Activated CD8-positive, alpha-beta T cell treated with anti-CD3 and anti-CD28 coated beads for 36 hours (primary cell): ENCODE measurements at places on chromosomes 6 and 20. TPM values are rescaled to one million over a fixed set of nuclear protein-coding genes. Genes with fewer than 3 reads are reported as not detected.
A peak's percentile ranks its signal among the peaks of the same experiment; 100 is the strongest.

GRCh38 chr6:101011186-101011585, 130.1 kb upstream of the ASCC3 start:
- no peaks in the 10 kb centered on the region for H3K36me3 ChIP-seq
- no peak overlapping the region for H3K4me3 ChIP-seq
- peak; percentile 3 for DNase-seq
- H3K27me3 ChIP-seq: no peaks in the 10 kb centered on the region
- peaks cover 23% of the 10 kb centered on the region for H3K4me1 ChIP-seq

GRCh38 chr6:136740050-136740974, 52.0 kb downstream of the MAP3K5 start:
- peaks cover 14% of the 10 kb centered on the region for H3K4me1 ChIP-seq
- no peak overlapping the region for H3K27ac ChIP-seq
- H3K4me3 ChIP-seq: no peak overlapping the region

GRCh38 chr6:1392813-1393640, 3.7 kb downstream of the FOXF2 start:
- no peak overlapping the region for H3K4me3 ChIP-seq
- peaks cover 70% of the 10 kb centered on the region for H3K27me3 ChIP-seq
- DNase-seq: no peak

GRCh38 chr6:108711826-108712225, 136.4 kb upstream of the ARMC2 start:
- H3K36me3 ChIP-seq: no peaks in the 10 kb centered on the region
- H3K27ac ChIP-seq: no peak overlapping the region
- peaks cover 6% of the 10 kb centered on the region for H3K4me1 ChIP-seq
- no peak for DNase-seq
- no peaks in the 10 kb centered on the region for H3K27me3 ChIP-seq

DNA sequence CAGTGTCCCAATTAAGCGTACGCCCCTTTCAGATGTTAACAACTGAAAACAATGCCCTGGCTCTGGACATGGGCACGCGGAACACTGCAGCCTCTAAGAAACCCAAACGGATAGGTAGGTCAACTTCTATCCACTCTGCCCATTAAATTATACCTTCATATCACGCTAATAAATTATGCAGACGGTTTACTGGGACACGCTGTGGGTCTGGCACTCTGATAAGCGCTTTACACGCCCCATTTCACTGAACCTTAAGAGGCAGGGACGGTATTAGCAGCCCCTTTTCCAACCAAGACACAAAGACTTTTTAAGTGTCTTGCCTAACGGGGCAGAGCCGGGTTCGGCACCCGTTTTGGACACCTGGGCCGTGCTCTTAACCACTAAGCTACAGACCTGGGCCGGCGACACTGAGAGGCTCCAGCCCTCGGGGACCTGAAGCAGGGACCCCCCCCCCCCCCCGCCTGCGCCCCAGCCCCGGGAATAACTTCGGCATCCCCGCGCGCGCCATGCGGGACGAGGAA, 744 bp downstream of the STAU1 start:
- peaks cover 16% of the 10 kb centered on the region for H3K36me3 ChIP-seq
- peak; percentile 47 for DNase-seq
- H3K27ac ChIP-seq: peak overlapping the region; percentile 95
- H3K4me3 ChIP-seq: peak overlapping the region; percentile 89
- H3K4me1 ChIP-seq: peaks cover 39% of the 10 kb centered on the region

GRCh38 chr6:112215488-112216284, 38.7 kb downstream of the LAMA4 start:
- H3K27ac ChIP-seq: no peak overlapping the region

GRCh38 chr20:16290358-16290757, 282.9 kb downstream of the KIF16B start:
- H3K4me3 ChIP-seq: no peak overlapping the region
- no peak overlapping the region for H3K27ac ChIP-seq
- DNase-seq: no peak

GRCh38 chr6:27863962-27864905, 48.0 kb downstream of the OR2B2 start:
- peaks cover 15% of the 10 kb centered on the region for H3K36me3 ChIP-seq
- DNase-seq: peak; percentile 54
- H3K4me1 ChIP-seq: peaks cover 27% of the 10 kb centered on the region
- H3K27me3 ChIP-seq: no peaks in the 10 kb centered on the region

DNA sequence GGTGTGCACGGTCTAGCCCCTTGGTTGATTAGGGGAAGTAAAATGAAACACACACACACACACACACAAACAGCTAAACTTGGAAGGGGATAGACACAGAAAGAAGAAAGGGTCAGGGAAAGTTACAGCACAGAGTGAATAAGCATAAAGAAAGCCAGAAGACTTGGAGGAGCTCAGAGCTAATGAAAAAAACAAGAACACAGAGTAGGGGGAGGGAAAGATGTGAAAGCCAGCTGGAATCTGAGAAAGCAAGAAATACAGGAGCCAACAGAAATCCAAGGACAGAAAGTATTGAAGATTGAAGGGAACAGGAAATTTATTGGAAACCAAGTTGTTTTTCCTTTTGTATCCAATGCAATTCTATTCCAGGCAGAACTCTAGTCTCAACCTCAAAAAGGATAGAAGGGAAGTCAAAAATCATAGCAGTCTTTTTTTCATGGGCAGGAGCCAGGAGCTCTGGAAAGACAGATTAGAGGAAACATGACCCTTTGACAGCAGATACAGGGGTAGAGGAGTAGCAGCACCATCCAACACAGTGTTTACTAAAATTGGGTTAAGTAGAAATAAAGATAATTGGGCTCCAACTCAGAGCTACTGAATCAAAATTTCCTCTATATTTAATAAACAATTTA, 10.1 kb downstream of the HMGCLL1 start:
- H3K4me3 ChIP-seq: no peak overlapping the region
- H3K4me1 ChIP-seq: no peaks in the 10 kb centered on the region
- H3K27me3 ChIP-seq: no peaks in the 10 kb centered on the region

DNA sequence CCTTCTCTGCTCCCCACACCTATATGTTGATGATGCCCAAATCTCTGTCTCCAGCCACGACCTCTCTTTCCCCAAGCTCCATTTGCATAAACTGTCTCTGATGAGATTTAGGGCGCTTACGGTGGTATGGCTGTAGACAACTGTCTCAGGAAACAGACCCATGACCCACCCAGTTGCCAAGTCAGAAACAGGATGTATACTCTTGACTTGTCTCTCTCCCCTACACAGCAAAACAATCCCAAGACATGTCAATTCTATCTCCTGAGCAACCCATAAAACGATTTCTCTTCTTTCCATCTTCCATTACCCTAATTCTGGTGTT, 13.9 kb downstream of the GNL1 start:
- H3K4me1 ChIP-seq: peaks cover 36% of the 10 kb centered on the region
- peaks cover 7% of the 10 kb centered on the region for H3K36me3 ChIP-seq
- peak; percentile 28 for DNase-seq
- H3K27me3 ChIP-seq: no peaks in the 10 kb centered on the region
- H3K4me3 ChIP-seq: peak overlapping the region; percentile 71

- no peaks in the 10 kb centered on the region for H3K27me3 ChIP-seq
- H3K4me1 ChIP-seq: peaks cover 40% of the 10 kb centered on the region
- peaks cover 34% of the 10 kb centered on the region for H3K36me3 ChIP-seq
- H3K27ac ChIP-seq: peak overlapping the region; percentile 92
Measured at GRCh38 chr20:44884907-44885391, 556 bp upstream of the YWHAB start.

GRCh38 chr20:41275301-41275731, 42.2 kb downstream of the ZHX3 start:
- no peaks in the 10 kb centered on the region for H3K36me3 ChIP-seq
- peaks cover 16% of the 10 kb centered on the region for H3K4me1 ChIP-seq
- H3K4me3 ChIP-seq: no peak overlapping the region
- DNase-seq: no peak
- no peaks in the 10 kb centered on the region for H3K27me3 ChIP-seq

DNA sequence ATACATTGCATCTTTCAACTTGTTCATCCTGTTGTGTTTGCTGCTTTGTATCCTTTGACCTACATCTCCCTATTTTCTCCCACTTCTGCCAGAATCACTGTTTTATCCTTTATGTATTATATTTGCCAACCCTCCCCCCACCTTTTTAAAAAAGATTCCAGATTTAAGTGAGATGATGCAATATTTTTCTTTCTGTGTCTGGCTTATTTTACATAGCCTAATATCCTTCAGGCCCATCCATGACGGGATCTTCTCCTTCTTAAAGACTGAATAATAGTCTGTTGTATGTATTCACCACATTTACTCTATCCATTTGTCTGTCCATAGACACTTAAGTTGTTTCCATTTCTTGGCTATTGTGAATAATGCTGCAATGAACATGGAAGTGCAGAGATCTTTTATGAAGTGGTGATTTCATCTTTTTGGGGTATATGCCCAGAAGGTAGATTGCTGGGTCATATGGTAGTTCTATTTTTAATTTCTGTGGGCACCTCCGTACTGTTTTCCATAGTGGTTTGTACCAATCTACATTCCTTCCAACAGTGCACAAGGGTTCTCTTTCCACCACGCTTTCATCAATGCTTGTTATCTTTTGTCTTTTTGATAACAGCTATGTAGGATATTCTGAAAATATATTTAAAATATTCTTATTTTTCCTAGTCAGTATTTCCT, 181.0 kb downstream of the CDKAL1 start:
- H3K36me3 ChIP-seq: peaks cover 7% of the 10 kb centered on the region
- H3K27me3 ChIP-seq: no peaks in the 10 kb centered on the region
- DNase-seq: no peak

MCHR2 gene
- total RNA-seq: not detected

LST1 gene
- 40.4 TPM for total RNA-seq

AIF1 gene
- total RNA-seq: 253 TPM

BCAS1 gene
- total RNA-seq: 0.09 TPM

SLC22A1 gene
- 0.31 TPM for total RNA-seq

TINAG gene
- total RNA-seq: not detected

GABRR2 gene
- 0.20 TPM for total RNA-seq
